ENCODE measurements at places on chromosomes 13 and 19.

DNA sequence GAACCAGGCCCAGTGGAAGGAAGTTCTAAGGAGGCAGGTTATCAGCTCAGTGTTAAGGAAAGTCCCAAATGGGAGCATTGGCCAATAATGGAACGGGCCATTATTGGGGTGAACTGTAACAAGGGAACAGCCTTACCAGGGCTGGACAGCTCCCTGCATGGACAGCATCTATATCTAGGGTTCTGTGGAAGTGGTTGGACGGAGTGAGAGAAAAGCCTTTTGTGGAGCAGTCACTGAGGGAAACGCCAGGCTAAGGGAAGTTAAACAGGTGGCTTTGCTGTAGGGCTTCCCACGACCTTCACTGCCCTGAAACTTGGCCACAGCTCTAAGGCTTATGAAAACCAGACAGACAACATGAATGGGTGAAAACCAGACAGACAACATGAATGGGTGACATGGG lies 17.0 kb downstream of the POU2F2 start:
- DNase-seq: no peak

DNA sequence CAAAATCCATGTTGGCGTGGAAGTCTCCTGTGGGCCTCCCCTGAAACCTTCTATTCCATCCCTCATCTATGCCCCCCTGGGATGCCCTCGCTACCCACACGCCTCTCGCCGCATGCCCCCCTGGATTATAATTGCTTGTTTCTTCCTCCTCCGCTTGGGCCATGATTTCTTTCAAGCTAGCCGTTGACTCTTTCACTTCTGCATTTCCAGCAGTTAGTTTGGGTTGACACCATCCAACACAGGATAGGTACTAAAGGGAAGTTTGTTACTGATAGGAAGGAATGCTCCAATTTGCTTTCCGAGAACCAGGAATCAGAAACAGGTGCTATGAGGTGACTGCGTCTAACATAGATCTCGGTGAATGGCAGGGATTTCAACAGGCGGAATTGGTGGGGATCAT lies 7.7 kb upstream of the SLC25A15 start:
- DNase-seq: no peak

GRCh38 chr13:60612593-60612992 lies 215.6 kb downstream of the TDRD3 start:
- no peak for DNase-seq

DNA sequence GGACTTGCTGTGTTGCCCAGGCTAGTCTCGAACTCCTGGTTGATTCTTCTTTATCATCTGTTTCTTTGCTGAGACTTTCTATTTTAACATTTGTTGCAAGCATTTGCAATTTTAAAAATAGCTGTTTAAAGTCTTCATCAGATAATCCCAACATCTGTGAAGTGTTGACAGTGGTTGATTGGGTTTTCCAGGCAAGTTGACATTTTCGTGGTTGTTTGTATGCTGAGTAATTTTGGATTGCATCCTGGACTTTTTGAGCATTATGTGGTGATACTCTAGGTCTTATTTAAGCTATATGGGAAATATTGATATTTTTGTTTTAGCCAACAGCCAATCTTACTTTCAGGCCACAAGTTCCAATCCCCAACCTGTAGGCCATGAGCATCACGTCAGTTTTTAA lies 25.1 kb downstream of the AP1M1 start:
- DNase-seq: no peak

GRCh38 chr13:46181377-46181839 lies 569 bp downstream of the LCP1 start:
- DNase-seq: no peak

- DNase-seq: no peak
Measured at GRCh38 chr13:64758521-64759244, 2471.5 kb downstream of the PCDH9 start.

- peak; percentile 44 for DNase-seq
Measured at GRCh38 chr19:54674021-54674617, 11.3 kb downstream of the LILRB4 start.

DNA sequence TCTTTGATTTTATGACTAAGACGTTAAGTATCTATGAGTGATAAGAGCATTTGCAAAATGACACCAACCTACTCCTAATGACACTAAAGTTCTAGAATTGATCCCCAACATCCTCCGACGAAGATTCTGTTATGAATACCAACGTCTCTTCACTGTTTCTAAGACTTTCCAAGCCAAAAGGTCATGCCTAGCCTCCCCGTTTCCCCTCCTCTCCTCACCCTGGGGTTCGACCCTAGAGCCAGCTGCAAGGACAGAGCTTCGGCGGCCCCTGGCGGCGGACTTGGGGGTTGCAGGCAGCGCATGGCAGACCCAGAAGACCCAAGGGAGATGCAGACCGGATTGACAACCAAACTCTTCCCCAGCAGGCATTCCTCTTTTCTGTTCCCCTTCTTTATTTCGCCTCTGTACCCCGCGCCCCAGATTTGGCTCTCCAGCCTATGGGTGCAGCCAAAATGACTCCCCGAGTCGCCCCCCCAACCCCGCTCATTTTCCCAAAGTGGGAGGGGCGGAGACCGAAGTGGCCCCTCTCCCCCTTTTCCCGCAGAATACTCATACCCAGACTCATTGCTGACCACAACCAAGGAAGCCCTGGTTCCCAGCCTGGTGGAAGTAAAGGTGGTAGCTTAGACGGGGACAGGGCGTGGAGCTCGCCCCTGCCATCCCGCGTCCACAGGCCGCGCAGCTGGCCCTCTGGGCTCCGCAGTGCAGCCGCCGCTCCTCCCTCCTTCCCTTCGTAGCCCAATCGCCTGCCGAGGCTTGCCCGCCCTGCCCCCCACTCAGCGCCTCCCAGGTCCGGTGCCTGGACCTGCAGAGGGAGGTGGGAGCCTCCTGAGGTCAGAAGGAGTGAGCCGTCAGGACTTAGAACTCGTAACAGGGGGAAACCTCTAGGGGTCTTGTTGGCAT lies 4.1 kb upstream of the EML2 start:
- DNase-seq: peak; percentile 67

- DNase-seq: no peak
Measured at GRCh38 chr13:35716729-35717128, 240.2 kb upstream of the MAB21L1 start.

- no peak for DNase-seq
Measured at GRCh38 chr13:105878119-105878700, 657.3 kb downstream of the EFNB2 start.

- DNase-seq: peak; percentile 6
Measured at GRCh38 chr19:7917267-7918061, 2.7 kb upstream of the SNAPC2 start.

DNA sequence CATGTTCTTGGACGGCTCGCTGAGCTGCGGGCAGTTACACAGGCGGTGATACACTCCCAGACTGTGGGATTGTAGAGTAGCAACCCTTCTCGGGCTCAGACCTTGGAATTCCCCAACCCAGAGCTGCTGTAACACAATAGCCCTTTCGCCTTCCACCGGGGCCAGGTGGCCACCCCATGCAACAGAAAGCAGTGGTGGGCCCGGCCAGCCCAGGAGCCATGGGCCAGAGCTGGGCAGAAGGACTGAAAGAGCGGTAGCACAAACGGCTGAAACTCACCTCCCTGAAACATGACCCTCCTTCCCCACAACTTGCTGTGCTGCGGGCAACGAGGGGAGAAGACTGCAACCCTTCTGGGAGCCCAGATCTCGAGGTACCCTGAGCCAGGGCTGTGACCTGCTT lies 429.0 kb downstream of the SLITRK1 start:
- DNase-seq: no peak

DNA sequence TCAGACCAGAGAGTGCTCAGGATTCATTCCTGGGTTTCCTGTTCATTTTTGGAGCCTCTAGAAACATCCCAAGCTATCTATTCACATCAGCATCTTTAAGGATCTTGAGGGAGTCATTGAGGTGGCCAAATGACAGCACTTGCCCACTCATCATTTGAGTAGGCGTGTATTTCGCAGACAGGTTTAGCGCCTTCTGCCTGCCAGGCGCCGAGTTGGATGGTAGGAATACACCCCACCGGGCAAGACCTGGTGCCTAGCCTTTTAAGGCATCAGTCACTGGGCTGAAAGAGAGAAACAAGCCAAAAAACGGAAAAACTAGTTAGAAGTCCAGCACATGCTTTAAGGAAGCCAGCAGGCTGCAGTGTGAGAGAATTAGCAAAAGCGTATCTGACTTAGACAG lies 33.8 kb downstream of the PEX11G start:
- DNase-seq: no peak

GRCh38 chr19:56148096-56148495 lies 7.0 kb downstream of the ZNF444 start:
- DNase-seq: no peak

DNA sequence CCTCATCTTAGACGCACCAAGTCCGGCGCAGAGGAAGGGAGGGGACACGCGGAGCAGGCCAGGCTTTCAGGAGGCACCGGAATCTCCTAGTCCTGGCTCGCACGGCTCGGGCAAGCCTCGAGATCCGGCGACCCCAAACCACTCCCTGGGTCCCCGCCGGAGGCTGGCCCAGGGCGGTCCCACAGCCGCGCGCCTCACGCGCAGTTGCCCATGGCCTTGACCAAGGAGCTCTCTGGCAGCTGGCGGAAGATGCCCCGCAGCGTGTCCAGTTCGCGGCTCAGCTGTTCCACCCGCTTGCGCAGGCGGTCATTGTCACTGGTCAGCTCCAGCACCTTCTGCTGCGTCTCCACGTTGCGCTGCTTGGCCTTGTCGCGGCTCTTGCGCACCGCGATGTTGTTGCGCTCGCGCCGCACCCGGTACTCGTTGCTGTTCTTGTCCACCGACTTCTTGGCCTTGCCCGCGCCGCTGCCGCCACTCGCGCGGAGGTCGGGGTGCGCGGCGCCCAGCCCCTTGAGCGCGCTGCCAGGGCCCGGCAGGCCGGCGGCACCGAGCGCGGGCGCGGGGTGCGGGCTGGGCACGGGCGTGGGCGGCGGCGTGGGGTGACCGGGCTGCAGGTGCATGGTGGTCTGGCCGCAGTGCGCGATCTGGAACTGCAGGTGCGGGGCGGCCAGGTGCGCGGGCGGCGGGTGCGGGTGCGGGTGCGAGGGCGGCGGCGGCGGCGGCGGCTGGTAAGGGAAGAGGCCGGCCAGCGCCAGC lies 1.0 kb downstream of the CEBPA start:
- DNase-seq: no peak
